ENCODE measurements at places on chromosomes 13 and 19. TPM values are rescaled to one million over a fixed set of nuclear protein-coding genes. Genes with fewer than 3 reads are reported as not detected.

NLRP7 gene
- total RNA-seq: not detected

MBD3L4 gene
- not detected for total RNA-seq

PTGER1 gene
- total RNA-seq: 0.44 TPM

ZNF491 gene
- 0.54 TPM for total RNA-seq

PRMT1 gene
- total RNA-seq: 450 TPM

KCNRG gene
- total RNA-seq: 0.34 TPM

All from activated T-helper 1 cell treated with anti-CD3 and anti-CD28 coated beads, Interleukin-12 subunit alpha, Interleukin-12 subunit beta, Interleukin-2, Interleukin-4 antibody, amounts not matched to agents 30 ng/mL and 10 ng/mL and 1 ng/mL, durations not matched to agents 14 hours and 24 hours and 36 hours (primary cell).